ENCODE measurements at places on chromosomes 2 and 18.

DNA sequence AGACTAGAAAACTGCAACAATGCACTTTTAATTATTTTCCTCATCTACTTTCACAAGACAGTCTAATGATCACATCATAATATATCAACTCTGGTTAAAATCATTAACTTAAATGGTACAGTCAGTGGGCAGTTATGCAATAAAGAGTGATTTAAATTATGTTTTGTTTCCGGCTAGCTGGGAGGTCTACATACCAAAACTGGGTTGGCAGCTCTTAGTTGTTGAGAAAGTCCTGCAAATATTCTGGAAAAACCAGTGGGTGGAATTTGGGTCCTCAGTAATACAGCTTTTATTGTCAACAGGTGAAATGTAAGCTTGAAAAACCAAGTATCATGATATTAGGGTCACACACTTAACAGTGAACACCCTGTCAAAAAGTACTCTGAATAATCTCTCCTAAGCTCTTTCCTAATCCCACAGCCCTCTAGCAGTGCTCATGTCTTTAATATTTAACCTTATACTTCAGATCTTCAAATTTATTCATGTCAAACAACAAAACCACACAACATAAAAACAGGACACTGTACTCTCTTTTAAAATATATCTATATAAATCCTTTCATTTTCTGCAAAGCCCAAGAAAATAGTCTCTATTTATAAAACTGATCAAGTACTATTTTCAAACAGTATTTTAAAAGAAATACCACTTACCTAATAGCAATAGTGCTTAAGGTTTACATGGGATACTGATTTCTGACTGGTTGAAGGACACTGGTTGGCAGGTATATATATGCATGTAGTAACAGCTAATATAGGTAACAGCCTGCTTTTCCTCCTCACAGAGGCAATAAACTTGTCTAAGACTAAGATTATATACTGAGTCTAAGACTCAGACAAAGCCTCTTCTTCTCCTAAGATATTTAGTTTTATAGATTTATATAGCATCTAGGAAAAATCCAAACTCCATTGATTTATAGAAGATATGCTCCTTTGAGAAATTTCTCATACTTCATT is 103.8 kb downstream of the GAREM1 start:
- no peak for DNase-seq
- H3K36me3 ChIP-seq: no peaks in the 10 kb centered on the region
- H3K4me3 ChIP-seq: no peak overlapping the region
- H3K27me3 ChIP-seq: no peaks in the 10 kb centered on the region
- no peak overlapping the region for H3K27ac ChIP-seq

- no peak overlapping the region for H3K27ac ChIP-seq
- no peak overlapping the region for H3K4me3 ChIP-seq
- H3K27me3 ChIP-seq: no peaks in the 10 kb centered on the region
- no peaks in the 10 kb centered on the region for H3K4me1 ChIP-seq
These were observed 122.5 kb downstream of the PLA2R1 start for GRCh38 chr2:159939946-159940345.

DNA sequence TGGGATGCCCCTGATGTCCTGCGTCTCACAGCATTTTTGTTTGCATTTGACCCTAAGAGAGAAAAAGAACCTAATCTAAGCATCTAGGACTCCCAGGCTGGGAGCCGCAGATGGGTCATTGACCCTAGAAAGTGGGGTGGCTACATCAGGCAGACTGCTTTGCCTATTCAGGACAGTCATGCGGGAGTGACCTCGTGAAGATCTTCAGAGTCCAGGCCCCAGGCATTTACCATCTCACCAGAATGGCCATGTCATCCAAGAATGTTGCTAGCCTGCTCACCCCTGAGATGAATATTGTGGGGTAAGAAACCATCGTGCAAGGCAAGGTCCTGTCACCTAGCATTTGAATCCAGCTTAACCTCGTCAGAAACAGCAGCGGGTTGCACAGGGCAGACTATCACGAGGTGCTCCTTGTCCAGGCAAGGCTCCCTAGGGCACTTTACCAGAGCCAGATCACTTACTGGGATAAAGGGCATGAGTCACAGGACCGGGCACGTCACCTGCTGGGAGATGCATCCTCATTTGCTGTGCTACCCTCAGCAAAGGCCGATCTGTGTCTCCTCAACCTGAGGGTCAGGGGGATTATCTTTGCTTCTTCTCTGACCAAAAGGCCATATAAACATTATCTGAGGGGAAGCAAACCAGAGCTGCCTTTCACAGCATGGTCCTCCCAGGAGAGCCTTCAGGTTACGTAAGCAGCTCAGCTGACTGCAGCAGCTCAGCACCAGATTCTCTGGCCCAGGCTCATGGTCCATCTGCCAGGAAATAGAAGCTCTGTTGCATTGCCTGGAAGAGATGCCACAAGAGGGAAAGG is 162.3 kb downstream of the ACKR3 start:
- no peaks in the 10 kb centered on the region for H3K27me3 ChIP-seq
- peak overlapping the region; percentile 89 for H3K27ac ChIP-seq
- DNase-seq: peak; percentile 96
- peaks cover 31% of the 10 kb centered on the region for H3K4me1 ChIP-seq

GRCh38 chr18:58900015-58900649 is 35.5 kb downstream of the ZNF532 start:
- no peaks in the 10 kb centered on the region for H3K27me3 ChIP-seq
- peaks cover 11% of the 10 kb centered on the region for H3K4me1 ChIP-seq
- no peak for DNase-seq
- peak overlapping the region; percentile 54 for H3K27ac ChIP-seq

- DNase-seq: no peak
- H3K4me3 ChIP-seq: no peak overlapping the region
- no peaks in the 10 kb centered on the region for H3K4me1 ChIP-seq
- no peaks in the 10 kb centered on the region for H3K36me3 ChIP-seq
- H3K27ac ChIP-seq: no peak overlapping the region
- no peaks in the 10 kb centered on the region for H3K27me3 ChIP-seq
These were observed 44.9 kb upstream of the TAF4B start for GRCh38 chr18:26181343-26181826.

GRCh38 chr2:225932811-225933413 is 533.4 kb downstream of the NYAP2 start:
- no peaks in the 10 kb centered on the region for H3K36me3 ChIP-seq
- H3K4me1 ChIP-seq: no peaks in the 10 kb centered on the region
- no peak overlapping the region for H3K4me3 ChIP-seq

DNA sequence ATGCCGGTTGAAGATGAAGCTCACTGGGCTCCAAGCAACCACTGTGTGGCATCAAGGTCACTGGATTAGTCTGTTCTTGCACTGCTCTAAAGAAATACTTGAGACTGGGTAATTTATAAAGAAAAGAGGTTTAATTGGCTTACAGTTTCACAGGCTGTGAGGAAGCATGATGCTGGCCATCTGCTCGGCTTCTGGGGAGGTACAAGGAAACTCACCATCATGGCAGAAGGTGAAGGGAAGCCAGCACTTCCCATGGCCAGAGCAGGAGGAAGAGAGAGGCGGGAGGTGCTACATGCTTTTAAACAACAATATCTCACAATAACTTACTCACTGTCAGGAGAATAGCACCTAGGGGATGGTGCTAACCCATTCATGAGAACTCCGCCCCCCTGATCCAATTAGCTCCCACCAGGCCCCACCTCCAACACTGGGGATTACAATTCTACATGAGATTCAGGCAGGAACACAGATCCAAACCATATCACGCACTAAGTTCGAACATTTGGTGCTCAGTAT is 109.7 kb upstream of the MGAT5 start:
- no peaks in the 10 kb centered on the region for H3K36me3 ChIP-seq
- H3K27ac ChIP-seq: no peak overlapping the region
- no peak for DNase-seq
- no peaks in the 10 kb centered on the region for H3K27me3 ChIP-seq
